Stimulated activated CD4-positive, alpha-beta T cell treated with anti-CD3 and anti-CD28 coated beads, Interleukin-15, amount 100 ng/mL, for 48 hours (primary cell): ENCODE measurements at places on chromosomes 5 and 9.

GRCh38 chr5:169788168-169788567 lies 151.1 kb downstream of the DOCK2 start:
- no peak for DNase-seq

GRCh38 chr5:120035181-120035580 lies 405.8 kb downstream of the FAM170A start:
- DNase-seq: no peak

DNA sequence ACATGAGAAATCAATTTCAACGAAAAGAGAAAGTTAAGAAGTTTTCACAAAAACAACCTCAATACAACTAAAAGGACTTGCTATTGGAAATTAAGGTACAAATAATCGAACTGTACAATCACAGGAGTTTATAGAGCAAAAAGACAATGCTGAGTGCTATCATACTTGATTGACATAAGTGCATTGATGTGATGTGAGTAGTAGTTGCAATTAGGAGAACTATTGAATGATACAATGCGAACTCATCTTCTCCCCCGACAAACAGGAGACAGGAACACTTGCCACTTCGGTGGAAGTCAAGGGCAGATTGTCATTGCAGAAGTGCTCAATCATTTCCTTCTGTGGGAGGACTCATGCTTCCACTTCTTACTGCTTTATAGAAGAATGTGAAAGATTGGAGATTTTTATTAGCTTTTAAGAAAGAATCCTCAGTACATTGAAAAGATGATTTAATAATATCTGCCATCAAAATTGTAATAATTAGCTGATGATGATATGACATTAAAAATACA lies 276.6 kb upstream of the MPDZ start:
- DNase-seq: no peak

DNA sequence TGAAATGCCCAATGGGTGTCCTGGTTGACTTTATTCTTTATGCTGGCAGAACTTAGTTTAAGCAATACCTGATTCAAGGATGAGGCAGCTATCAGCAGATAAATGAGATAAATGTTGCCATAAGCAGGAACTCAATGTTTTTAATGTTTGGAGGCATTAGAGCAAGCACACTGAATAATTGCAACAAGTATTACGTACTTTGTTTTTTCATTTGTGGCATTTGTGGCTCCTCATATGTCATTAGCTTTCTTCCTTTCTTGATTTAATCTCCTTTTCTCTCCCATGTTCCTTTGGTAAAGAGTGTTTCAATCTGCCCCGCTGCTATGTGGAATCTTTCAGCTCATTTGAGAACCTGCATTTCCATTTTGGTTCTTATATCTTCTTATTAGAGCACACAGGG lies 6.4 kb upstream of the NR3C1 start:
- DNase-seq: no peak

- DNase-seq: no peak
These were observed 8.1 kb downstream of the IDNK start for GRCh38 chr9:83630938-83631457.

GRCh38 chr9:130845901-130846481 lies 10.9 kb downstream of the ABL1 start:
- no peak for DNase-seq

DNA sequence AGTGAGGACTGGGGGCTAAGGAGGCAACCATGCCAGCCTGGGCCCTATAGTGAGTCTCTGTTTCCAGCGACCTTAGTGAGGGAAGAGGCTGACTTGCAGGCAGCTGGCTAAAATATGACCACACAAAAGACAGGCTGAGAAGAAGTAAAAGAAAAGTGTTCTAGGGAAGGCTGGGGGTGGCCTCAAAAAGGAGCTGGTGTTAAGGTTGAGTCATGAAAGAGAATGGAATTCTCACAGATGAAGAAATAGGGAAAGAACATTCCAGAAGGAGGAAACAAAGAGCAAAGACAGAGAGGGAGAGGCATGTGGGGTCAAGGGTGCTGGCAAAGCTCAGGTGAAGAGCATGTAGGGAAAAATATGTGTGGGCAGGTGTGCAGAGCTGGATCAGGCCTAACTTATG lies 302.7 kb upstream of the RFX3 start:
- DNase-seq: no peak

DNA sequence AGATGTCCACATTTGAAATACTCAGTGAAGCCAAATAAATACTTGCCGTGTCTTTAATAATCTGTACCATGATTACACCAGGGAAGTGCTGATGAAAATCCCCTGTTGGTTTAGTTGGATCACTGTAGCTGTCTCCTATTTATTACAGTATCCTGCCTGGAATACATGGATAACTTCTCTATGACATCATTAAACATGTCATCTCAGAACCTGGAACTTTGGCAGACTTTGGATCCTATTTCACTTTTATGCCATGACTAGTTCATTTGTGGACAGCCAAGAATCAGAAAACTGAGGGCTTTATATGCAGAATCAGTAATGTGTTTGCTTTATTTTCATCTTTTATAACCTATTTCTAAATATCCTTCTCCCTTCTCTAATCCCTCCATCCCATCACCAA lies at the start of gene TXNDC8:
Gene TXNDC8 (minus strand): TSS at position 137 of the 400 bp plus-strand sequence.
- DNase-seq: no peak

DNA sequence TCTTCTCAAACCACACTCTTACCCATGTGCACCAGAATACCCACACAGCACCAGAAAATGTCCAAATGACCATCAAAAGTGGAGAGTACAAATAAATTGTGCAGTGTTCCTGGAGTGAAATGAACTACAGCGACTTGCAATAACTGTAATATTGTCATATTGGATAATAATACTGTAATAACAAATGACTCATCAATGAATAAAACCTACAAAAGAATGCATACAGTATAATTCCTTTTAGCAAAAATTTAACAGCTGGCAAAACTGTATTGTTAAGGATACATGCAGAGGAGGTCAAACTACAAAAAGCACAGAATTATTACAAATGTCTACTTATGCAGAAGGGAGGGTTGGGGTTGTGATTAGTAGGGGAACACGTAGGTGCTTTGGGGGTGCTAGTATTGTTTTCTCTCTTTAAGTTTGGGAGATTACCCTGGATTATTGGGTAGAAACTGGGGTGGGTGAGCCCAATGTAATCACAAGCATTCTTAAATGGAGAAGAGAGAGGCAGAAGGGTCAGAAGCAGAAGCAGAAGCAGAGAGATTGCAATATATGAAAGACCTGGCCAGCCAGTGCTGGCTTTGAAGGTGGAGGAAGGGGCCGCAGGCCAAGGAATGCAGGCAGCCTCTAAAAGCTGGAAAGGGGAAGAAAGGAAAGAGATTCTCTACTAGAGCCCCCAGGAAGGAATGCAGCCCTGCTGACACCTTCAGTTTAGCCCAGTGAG lies 21.8 kb downstream of the IRF1 start:
- no peak for DNase-seq

DNA sequence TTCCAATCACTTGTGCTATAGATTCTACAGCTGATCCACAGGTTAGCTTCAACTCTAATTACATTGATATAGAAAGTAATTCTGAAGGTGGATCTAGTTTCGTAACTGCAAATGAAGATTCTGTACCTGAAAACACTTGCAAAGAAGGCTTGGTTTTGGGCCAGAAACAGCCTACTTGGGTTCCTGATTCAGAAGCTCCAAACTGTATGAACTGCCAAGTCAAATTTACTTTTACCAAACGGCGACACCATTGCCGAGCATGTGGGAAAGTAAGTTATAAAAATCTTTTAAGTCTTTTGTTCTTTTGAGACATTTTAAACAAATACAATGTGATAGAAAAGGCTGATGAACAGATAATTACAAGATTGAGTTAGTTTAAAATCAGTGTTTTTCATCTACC lies 30.9 kb downstream of the ZFYVE16 start:
- no peak for DNase-seq

DNA sequence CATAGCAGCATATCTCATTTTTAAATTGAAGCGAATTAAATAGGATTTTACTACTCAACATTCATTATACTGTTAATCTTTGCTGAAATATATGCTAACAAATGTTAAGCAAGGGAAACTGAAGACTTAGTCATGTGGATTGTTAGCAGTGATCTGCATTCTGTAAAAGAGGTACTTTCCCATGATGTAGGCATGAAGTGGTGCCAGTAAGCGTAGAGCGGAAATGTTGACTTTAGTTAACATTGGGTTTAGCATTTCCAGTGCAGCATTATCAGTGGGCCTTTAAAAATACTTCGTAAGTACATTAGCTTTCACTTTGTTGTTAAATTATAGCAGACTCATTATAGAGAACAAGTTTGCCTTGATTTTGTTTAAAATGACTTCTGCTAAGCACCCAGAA lies 130.3 kb downstream of the CDC42SE2 start:
- no peak for DNase-seq

- DNase-seq: no peak
These were observed 277.1 kb downstream of the NR3C1 start for GRCh38 chr5:143126174-143127019.

DNA sequence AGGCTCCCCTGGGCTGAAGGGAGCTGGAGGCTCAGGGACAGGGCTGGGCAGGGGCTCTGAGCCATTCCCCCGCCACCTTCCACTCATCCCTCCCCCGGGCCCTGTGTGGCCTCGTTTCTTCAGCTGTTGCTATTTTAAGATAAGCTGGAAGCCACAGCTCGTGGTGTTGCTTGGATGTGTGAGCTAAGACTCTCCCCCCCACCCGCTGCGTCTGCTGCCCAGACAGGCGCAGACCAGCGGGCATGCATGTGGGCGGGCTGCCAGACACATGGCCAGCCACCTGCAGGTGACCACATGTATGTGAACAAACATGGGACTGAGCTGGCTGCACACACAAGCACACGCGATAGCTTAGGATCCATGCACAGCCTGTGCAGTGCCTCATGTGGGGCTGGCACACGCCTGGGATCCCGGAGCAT lies 8.7 kb downstream of the SNCB start:
- no peak for DNase-seq

DNA sequence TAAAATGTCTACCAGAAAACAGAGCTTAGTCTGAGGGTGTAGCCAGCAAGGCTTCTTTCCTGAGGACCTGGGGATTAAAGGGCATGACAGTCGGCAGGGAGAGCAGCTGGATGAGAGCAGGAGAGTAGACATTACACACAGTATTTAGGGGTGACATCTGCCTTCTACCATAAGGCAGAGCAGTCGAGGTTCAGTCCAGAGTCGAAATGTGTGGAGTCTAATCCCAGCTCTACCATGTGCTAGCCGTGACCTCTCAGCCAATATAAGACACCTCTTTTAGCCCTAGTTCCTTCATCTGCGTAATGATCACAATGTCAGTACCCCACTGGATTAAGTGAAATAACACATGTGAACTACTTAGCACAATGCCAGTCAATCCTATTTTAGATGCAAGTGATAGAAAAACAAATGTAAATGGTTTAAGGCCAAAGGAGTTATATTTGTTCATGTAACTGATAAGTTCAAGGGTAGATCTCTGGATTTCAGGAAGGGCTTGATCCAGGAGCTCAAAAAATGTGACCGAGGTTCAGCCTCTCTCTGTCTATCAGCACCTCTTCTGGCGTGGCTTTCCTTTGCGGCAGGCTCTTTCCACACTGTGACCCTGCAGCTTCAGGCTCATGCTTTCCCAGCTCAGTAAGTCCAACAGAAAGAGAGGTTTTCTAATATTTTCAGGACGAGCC lies 16.2 kb upstream of the CPLX2 start:
- DNase-seq: no peak

- DNase-seq: no peak
These were observed 5.6 kb upstream of the IL7R start for GRCh38 chr5:35850967-35851680.

- no peak for DNase-seq
These were observed 81.0 kb upstream of the DAB2 start for GRCh38 chr5:39505791-39506190.

DNA sequence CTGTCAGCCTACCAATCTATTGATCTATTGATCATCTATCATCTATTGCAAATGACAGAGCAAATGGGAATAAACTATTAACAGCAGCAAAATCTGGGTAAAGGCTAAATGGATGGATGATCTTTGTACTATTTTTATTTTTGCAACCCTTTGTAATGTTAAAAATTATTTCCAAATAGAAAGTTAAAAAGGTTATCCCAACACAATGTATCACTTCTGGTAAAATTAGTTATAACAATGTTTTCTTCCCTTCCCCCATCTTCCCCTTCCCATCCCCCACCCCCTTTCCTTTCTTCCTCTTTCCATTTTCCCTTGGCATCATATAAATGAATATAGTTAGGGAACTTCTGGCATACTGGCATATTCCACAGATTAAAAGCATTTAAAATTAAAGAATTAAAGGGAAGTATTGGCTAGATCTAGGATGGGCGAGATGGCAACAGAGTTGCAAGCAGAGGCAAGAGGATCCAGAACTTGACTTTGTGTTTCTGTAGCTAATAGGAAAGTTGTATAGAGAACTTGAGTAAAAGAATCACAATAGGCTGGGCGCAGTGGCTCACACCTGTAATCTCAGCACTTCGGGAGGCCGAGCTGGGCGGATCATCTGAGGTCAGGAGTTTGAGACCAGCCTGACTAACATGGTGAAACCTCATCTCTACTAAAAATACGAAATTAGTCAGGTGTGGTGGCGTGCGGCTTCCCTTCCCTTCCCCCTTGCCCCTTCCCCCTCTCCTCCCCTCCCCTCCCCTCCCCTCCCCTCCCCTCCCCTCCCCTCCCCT lies 66.6 kb upstream of the TAF11L2 start:
- no peak for DNase-seq

GRCh38 chr5:81428446-81428845 lies 34.5 kb upstream of the ACOT12 start:
- no peak for DNase-seq

DNA sequence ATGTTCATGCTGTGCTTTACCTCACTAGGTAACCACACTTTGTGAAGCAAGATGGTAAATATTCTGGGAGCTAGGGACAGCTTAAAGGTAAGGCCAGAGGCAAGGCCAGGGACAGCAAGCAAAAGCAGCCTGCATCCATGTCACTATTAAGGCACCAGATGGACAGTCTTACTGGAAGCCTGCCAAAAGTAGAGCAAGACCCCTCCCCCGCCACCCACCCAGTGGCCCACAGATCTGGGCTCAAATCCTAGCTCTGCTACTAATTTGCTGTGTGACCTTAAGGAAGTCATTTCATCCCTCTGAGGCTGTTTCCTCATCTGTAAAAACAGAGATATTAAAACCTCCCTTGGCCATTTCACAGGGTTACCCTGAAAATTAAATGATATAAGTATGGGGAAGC lies 13.2 kb upstream of the ERMP1 start:
- no peak for DNase-seq

- no peak for DNase-seq
These were observed 3.0 kb downstream of the TXNDC15 start for GRCh38 chr5:134877159-134877558.

- DNase-seq: no peak
These were observed 653.4 kb downstream of the ANXA1 start for GRCh38 chr9:73805111-73805510.

- DNase-seq: no peak
These were observed 14.4 kb downstream of the GLRX start for GRCh38 chr5:95808013-95808685.

- DNase-seq: no peak
These were observed 396.1 kb upstream of the DAP start for GRCh38 chr5:11157132-11157531.

DNA sequence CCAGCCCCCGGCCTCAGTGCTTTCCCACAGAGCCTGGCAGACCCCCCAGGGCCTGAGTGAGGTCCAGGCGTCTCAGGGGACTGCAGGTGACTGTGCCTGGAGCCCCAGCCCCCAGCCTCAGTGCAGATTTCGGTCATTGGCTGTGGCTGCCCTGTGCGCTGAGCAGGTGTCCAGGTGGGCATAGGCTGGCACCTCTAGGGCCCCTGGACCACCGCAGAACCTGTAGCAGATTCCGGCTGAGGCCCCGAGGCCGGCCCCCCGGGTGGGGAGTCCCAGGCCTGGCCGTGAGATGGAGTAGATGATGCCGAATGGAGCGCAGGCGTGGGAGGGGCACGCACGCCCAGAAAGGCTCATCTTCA lies 12.1 kb downstream of the EXD3 start:
- no peak for DNase-seq
